ENCODE measurements at places on chromosomes 6 and 20.

- no peak for DNase-seq
These were observed 111.0 kb downstream of the DTNBP1 start for GRCh38 chr6:15551798-15552197.

DNA sequence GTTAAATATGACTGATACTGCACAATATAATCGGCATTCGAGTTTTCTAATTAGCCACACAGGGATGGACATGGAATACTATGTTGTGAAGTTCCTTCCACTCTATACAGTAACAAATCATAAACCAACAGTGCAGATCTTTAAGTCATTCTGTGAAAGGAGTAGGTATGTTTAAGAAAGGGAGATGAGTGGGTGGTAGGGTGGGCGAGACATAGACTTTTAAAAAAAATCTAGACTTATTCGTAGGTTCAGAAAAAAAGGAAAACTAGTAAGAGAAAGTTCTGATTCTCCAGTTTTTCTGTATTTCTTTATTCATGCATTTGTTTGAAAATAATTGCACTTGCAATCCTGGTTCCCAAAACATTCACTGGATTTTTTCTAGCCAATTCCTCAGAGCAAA lies 61.8 kb downstream of the SYNDIG1 start:
- DNase-seq = no peak

DNA sequence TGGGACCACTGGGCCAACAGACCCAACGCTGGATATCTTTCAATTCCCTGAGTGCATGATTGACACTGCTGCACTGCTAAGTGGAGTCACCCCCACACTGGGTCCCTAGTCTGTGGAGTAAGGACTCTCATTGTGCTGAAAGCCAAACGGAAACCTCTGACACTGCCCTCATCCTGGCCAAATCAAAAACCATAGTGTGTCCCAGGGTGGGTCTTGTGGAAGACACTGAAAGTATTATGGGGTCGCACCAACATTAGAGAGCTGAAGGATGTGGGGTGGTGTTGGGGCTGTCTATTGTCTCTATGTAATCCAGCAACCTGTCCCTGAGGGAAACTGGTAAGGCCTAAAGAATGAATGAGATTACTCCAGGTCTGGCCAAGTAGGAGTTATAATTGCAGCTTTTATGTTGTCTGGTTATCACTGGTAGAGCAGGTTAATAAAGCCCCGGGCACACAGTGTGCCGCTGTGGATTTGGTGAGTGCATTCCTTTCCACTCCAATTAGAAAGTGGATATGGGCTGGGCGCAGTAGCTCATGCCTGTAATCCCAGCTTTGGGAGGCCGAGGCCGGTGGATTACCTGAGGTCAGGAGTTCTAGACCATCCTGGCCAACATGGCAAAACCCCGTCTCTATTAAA lies 57.9 kb downstream of the HLA-A start:
- no peak for DNase-seq

- no peak for DNase-seq
These were observed 672.4 kb upstream of the MARCKS start for GRCh38 chr6:113184736-113185135.

- no peak for DNase-seq
These were observed 28.9 kb downstream of the TREM1 start for GRCh38 chr6:41257369-41258195.

GRCh38 chr6:26607434-26608230 lies 10.9 kb downstream of the ABT1 start:
- peak; percentile 60 for DNase-seq

GRCh38 chr20:38975539-38976120 lies 13.5 kb downstream of the DHX35 start:
- no peak for DNase-seq

Measured in inflammatory macrophage treated with lipopolysaccharide for 4 hours (primary cell).